ENCODE measurements at places on chromosomes 4 and X.

DNA sequence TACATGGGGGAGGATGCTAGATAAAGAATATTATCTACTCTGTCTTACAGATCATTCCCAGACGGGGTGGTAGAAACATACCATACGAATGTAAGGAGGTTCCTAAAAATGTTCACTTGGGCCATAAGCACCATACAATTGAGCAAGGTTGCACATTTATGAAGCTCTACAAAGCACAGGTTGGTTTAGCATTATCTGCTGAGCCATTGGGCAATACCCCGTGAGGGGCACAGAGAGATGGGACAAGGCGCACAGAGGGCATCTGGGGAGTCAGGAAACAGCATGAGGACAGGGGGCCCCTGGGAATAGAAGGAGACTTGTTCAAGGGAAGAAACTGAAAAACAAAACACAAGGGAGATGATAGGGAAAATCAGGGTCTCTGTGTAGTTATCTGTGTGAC lies 305.3 kb downstream of the TRIML1 start:
- DNase-seq: no peak

GRCh38 chr4:150462743-150463142 lies 119.2 kb upstream of the MAB21L2 start:
- no peak for DNase-seq

DNA sequence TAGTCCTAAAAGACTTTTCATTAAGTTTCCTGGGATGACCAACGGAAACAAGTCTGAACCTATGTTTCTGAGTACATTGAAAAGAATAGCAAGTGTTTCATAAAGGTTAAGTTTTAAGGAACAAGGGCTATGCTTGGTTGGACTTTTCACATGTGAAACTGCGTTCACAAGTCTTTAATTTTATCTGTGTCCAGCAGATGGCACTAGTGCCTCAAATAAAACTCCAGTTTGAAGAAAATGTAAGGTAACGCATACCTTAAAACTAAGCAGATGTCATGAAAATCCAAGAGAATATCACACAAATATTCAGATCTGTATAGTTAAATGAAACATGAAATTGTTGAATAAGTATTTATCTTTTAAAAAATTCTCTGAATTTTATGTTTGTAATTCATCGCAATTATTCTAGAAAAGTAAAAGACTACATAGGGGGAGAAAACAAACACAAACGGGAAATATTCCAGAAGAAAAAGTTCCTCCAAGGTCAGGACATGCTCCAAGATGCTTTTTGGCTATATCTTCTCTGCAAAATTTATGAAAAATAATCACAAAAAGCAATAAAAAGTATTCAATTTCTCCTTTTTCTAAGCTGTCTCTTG lies 89.6 kb upstream of the MAD2L1 start:
- no peak for DNase-seq

DNA sequence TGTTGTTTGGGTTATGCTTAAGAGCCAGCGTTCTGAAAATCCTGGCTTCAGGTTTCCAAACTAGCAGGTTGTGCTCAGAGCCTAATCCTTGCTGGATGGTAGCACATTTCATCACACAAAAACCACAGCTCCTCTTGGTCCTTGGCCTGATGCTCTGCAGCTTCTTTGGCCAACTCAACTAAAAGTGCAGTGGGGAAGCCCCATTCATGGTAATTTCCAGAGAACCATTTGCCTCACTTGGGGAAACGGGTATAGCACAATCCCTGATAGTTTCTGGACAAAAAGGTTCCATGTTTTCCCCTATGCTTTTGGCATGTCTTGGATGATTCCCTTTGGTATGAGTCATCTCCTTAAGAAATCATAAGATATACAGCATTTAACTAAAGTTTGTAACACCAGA lies 78.7 kb downstream of the SYNPO2 start:
- no peak for DNase-seq

DNA sequence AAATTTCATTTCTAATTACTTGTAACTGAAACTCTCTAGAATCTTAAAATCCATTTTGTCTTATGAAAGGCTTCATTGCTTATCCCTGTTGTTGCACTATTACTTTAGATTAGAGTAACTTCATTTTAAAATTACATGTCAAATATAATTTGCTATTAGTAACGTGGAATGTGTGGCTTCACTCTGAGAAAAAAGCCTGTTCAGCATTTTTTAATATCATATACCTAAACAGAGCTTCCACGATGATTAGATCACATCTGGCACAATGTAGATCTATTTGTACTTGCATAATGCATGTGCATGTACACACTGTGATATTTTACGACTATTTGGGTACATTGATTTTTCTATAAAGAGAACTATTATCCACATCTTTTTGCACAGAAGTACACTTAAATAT lies 648.1 kb downstream of the RPA4 start:
- DNase-seq: no peak

DNA sequence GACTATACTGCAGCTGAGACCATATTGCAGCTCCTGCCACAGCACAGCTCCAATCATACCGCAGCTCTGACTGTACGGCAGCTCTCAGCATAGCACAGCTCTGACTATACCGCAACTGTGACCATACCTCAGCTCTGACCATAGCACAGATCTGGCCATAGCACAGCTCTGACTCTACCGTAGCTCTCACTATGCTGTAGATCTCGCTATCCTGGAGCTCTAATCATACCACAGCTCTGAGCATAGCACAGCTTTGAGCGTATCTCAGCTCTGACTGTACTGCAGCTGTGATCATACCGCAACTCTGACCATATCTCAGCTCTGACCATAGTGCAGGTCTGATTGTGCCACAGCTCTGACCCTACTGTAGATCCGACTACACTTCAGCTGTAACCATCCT lies 139.2 kb downstream of the ASMT start:
- no peak for DNase-seq

GRCh38 chrX:19758539-19758938 lies 128.9 kb downstream of the SH3KBP1 start:
- DNase-seq: no peak

- no peak for DNase-seq
Observed at GRCh38 chr4:172785613-172786012, 383.0 kb upstream of the GALNT7 start.

DNA sequence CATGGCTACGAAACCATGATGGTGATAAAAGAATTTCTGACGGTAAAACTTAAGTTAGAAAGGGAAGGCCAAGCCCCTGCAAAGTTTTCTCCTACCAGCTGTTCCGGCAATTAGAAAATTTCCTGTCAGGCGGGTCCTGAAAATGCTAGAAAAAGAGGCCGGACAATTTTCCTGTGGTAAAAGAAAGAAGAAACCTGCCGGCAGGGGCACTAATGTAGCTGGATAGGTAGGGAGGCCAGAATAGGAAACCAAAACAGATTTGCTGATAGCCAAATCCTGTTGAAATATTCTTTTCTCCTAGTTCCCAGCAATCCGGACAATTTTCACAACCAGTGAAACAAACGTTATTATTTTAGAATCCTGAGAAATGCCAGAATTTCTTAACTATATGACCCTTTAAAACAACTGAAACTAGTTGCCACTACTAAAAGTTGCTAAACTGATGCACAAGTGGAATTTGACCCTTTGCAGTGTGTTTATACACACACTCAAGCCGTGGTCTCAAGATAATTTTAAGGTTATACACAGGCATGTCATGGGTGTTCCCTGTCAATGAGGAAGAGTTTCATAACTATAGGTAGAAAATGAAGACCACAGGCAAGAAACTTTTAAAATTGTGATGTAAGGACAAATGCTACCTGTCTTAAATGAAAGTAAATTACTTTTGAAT lies 47.7 kb downstream of the RPS6KA3 start:
- DNase-seq: no peak

DNA sequence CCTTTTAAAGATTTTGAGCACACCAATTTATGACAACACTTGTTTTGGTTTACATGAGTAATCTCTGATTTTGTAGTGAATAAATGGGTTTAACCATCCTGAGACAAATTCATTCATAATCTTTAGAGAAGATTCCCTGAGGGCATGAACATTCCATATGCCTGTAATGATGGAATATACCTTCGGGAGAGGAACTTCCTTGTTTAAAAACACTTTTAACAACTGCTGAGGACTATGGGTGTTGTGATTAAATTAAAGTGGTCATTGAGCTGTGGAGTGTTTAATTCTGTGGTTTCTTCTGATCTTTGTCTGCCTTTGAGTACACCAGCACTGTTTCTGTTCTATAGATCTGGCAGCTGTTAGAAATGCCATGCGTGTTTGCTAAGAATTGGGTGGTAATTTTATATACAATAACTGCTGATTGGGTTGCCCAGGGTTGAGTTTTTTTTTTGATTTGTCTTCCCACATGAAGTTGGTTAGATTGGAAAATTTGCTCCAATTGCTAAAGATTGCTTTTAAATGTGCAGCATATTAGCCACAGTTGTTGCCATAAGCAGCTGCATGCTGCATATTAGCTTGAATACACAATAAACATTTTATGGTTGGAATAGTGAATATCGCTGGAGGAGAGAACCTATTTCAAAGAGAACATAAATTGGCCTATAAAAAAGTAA lies 86.8 kb downstream of the DCLK2 start:
- DNase-seq: no peak

- no peak for DNase-seq
Observed at GRCh38 chrX:37815366-37815765, 32.0 kb downstream of the DYNLT3 start.

DNA sequence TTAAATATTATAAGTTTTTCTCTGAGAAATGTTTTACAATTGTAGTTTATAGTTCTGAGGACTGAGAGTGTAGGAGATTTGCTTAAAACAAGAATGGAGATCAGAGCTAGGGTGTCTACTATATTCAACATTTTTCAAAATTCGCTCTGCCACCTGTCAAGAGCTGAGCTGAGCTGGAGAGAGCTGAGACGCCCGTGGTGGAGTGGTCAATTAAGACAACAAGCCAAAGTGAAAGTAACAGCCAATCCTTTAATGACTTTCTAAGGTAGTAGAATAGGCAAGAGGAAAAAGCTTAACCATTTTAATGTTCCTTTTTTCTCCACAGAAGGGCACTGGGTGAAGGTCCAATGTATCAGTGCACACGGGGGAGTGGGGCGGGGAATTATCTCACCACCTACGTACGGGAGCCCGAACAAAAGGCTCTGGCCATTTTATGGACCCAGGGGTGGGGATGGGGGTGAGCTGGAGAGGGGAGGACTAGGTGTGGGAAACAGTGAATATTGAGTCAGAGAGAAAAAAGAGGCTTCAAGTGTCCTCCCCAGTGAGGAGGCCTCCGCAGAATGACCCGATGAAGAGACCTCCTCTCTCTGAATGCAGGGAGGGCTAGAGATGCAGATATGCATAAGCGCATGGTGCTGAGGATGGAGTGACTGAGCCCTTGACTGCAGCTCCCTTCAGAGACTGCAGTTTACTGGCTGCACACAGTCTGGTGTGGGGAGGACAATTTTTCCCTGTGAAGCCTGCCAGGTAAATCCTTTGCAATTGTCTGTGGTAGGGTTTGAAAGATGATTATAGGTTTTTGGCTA lies 60.8 kb downstream of the SPCS3 start:
- no peak for DNase-seq

GRCh38 chrX:153934148-153934761 lies 582 bp downstream of the NAA10 start:
- DNase-seq: no peak

DNA sequence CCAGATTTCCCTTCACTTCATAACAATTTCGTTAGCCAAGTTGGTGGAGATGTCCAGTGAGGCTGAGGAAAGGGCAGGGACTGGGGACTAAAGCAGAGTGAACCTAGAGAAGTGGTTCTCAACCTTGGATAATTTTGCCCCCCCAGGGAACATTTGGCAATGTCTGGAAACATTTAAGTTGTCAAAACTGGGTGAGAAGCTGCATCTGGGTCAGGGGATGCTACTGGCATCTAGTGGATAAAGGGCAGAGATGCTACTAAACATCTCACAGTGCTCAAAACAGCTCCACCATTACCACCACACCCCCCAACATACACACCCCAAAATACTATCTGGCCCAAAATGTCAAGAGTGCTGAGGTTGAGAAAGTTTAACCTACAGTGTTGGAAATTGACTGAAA lies 32.0 kb upstream of the FGF16 start:
- DNase-seq: no peak

- no peak for DNase-seq
Observed at GRCh38 chrX:66680451-66680850, 41.6 kb upstream of the EDA2R start.

- no peak for DNase-seq
Observed at GRCh38 chr4:7902826-7903225, 36.8 kb downstream of the AFAP1 start.

DNA sequence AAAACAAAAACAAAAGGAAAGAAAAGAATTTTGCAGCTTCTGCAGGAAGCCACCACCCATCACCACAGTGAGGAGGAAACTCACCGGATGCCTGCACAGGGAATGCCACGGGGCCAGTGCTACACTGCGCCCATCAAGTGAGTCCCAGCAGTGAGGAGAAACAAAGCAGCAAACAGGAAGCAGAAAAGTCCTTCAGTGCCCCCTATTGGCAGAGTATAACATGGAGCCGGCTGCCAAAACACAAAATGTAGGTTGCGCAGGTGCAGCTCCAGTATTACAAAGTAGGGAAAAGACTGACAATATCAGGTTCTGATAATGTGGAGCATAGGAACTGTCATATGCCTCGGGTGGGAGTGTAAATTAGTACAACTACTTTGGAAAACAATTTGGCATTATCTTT lies 23.3 kb upstream of the SCML2 start:
- no peak for DNase-seq

GRCh38 chrX:17546356-17546755 lies 171.4 kb downstream of the NHS start:
- DNase-seq: no peak

DNA sequence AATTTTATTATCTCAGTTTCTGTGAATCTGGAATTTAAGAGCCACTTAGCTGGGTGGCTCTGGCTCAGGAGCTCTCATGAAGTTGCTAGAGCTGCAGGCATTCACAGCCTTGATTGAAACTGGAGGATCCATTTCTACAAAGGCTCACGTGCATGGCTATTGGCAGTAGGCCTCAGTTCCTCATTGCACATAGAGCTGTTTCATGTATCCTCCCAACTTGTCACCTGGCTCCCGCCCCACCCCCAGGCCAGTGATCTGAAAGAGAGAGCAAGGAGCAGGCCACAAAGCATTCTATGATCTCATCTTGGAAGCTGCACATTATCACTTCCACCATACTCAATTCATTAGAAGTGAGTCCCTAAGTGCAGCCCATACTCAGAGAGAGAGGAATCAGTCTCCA lies 18.5 kb upstream of the AP1AR start:
- no peak for DNase-seq

- no peak for DNase-seq
Observed at GRCh38 chr4:74884266-74884665, 48.6 kb upstream of the PARM1 start.

GRCh38 chr4:143616771-143617170 lies 83.7 kb downstream of the FREM3 start:
- DNase-seq: no peak

GRCh38 chrX:101252634-101253033 lies 33.0 kb downstream of the DRP2 start:
- DNase-seq: no peak

DNA sequence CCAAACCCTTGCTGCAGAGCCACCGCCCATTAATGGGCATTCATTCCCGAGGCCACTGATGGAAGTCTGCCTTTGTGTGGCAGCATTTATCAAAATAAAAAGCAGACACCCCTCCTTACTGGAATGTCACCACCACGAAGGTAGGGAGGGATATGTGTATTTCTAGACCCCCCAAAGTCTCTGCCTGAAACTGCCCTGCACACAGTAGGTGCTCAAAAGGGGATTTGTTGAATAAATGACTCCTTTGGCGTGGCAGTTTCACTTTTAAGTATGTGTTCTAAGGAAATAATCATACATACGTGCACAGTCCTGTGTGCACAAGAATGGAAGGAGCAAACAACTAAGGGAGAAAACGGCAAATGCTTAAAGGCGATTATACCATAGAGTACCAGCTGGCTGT lies 23.6 kb upstream of the GLOD5 start:
- DNase-seq: no peak

All from stimulated activated CD8-positive, alpha-beta memory T cell treated with anti-CD3 and anti-CD28 coated beads, Interleukin-2, amount 100 ng/mL, for 1 hour (primary cell).